ENCODE measurements at places on chromosomes 3 and 15. TPM values are rescaled to one million over a fixed set of nuclear protein-coding genes. Genes with fewer than 3 reads are reported as not detected.

PLOD2 gene
- 109 TPM for total RNA-seq

BFSP2 gene
- not detected for total RNA-seq

DNA sequence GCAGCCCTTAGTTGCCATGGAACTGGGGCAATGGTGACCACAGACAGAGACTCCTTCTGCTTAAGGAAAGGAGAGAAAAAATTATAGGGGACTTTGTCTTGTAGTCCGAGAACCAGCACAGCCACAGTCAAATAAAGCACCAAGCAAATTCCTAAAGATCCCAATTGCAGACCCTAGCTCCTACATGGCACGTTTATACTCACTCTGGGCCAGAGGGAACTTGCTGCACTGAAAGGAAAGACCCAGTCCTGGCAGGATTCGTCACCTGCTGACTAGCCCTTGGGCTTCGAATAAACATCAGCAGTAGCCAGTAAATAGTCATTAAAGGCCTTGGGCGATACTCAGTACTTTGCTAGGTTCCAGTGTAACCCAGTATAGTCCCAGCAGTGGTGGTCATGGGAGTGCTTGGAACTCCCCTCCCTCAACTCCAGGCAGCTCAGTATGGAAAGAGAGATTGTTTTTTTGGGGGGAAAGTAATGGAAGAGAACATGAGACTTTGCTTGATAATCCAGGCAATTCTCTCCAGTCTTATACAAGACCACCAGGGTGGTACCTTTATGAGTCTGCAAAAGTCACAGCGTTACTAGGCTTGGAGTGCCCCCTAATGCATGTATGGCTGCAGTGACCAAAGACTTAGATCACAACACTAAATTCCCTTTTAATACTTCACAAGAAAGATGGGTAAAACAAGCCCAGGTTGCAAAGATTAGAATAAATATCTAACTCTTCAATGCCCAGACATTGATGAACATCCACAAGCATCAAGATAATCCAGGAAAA, 66.4 kb upstream of the AGTR1 start:
- no peaks in the 10 kb centered on the region for H3K36me3 ChIP-seq
- H3K4me1 ChIP-seq = no peaks in the 10 kb centered on the region
- no peak overlapping the region for H3K4me3 ChIP-seq
- H3K27ac ChIP-seq = no peak overlapping the region
- no peak for DNase-seq
- H3K27me3 ChIP-seq = no peaks in the 10 kb centered on the region

DNA sequence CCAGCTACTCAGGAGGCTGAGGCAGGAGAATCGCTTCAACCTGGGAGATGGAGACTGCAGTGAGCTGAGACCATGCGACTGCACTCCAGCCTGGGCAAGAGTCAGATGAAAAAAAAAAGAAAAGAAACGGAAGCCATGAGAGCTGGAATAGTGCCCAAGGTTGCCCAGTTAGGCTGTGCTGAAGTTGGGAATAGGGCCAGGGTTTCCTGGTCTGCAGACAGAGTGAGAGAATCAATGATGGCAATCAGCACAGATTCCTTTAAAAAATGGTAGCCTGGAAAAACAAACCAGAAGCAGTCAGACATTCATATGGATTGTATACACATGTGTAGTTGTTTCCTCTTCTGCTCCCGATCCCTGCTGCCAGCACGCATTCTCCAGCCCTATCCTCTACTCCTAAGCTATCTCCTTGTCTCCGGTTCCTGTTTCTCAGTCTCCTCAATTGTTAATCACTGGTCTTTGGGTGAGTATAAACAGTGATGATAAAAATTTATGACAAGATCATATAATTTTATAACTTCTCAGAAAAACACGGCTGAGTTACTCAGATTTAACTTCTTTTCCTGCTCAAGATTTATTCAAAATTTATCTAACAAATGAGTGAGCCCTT, 316.2 kb upstream of the UMPS start:
- DNase-seq = peak; percentile 46
- no peak overlapping the region for H3K27ac ChIP-seq
- no peaks in the 10 kb centered on the region for H3K27me3 ChIP-seq

GRCh38 chr15:40591389-40591788, 2.7 kb upstream of the KNL1 start:
- no peak overlapping the region for H3K4me3 ChIP-seq
- H3K27me3 ChIP-seq = no peaks in the 10 kb centered on the region

DNA sequence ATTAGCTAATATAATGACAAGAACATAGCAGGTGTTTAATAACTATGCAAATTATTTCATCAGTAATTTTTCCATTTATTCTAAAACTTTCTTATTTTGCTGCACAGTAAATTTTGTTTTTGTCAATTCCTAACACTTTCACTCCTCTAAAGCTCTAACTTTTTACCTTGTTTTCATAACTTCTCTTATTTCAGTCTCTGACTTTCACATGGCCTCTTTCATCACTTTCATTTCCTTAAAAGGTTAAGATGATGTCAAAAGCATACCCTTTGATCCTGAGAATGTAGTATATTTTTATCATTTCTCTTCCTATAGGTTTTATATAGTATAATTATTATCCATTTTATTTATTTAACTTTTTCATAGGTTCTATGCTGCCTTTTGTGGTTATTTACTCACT, 1325.8 kb upstream of the ALCAM start:
- H3K36me3 ChIP-seq = no peaks in the 10 kb centered on the region
- no peak overlapping the region for H3K27ac ChIP-seq
- no peak for DNase-seq
- no peak overlapping the region for H3K4me3 ChIP-seq
